ENCODE measurements at places on chromosomes 3 and 15.

DNA sequence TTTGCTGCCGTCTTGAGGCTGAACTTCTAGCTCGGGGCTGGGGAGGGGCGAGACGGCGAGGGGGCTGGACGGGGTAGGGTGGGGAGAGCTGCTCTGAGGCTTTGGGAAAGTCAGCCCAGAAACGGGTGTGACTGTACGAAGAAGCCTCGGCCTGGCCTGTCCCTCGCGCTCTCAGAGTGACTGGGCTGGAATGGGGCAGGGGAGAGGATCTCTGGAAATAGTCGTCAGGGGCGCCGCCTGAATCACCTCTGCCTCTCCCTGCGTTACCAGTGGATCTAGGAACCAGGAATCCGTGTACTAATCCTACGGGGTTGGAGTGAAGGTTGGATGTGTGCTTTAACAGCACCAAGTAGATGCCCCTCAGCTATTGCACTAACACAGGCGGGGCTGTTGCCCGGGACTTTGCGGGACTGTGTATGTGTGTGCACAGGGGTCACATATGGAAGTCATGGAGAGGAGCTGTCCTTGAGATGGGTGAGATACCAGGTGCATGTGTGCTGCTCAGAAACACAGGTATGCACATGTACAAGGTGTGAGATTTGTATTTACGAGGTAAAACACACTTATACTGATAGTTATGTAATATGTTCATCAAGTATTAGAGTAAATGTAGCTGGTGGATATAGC lies 591 bp downstream of the FOXL2NB start:
- DNase-seq = no peak

DNA sequence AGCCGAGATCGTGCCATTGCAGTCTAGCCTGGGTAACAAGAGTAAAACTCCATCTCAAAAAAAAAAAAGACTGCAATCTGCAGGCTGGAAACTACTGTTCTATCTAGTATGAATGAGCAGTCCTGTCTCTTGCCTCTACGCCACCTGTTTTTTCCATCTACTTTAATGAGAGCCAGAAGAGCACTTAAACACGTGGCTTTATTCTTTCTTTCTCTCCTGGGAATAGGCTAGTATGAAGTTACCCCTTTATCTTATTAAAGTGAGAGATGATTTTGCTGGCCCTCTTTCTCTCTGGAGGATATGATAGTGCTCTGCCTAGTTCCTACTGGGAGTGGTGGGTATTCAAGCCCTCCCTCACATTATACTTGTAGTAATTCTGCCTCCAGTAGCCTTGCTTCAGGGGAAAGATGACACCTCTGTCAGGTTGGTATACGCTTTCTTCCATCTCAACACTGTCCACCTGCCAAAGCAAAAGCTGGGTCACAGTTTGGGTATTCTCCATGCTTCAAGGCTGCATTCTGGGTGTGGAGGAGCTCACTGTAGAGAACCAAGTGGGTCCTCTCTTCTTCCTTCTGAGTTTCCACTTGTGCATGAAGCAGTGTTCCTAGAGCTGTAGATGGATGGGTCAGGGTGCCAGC lies 17.8 kb downstream of the MAPKBP1 start:
- no peak for DNase-seq

DNA sequence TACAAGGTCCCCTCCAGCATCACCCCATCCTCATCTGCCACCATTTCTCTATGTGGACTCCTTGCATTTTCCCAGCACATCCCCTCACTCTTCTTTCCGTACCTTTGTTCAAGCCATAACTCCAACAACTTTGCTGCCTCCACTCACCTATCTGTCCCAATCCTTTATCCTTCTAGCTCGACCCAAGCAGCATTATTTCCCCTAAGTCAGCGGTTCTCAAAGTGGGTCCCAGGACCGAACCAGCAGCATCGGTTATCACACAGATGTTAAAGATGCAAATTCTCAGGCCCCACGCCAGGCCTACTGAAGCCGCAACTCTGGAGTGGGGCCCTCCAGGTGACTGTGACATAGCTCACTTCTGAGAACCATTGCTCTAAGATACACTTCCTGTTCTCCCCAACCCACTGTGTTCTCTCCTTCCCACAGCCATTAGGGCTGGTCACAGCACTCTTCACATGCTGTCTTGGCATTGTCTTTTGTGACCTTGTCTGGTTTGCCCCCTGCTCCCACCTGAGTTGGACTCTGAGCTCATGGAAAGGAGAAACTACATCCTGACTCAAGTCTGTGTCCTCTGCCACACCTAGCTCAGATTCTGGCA lies 56.2 kb downstream of the AAGAB start:
- no peak for DNase-seq

DNA sequence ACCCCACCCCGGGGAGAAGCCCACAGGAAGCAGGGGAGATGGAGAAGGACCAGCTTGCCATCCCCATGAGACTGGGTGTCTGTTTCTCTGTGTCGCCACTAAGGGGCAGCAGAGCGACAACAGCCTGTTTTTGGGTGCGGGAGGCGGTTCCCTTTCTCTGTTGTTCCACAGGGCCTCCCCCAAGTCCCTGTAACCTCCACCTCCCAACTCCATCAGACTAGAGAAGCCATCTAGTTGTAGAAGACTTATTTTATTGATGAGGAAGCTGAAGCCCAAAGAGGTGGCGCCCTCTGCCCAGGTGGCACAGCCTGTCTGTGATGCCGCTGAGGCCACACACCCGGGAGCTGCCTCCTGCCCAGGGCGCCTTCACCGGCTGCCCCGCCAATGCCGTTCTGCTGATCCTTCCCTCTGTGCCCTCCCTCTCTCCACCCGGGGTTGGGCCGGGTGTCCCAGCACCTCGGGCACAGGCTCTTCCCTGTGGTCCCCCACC lies 3.9 kb upstream of the CCDC9B start:
- DNase-seq = peak; percentile 63

DNA sequence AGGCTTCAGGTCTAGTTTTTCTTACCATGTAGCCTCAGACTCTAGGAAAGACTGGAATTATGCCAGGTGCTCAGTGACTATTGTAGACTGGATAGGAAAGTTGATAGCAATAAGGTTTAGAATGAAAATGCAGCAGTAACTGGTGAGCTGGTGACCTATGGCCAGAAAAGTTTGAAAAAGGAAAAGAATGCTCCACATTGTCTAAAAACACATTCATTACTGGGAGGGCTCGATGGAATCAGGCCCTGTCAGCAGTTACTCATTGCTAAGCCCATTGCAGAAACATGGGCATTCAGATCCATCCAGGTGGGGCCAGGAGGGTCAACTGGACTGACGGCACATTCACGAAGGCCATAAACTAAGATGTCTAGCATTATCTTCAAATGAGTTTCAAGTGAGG lies 8.7 kb upstream of the MBNL1 start:
- no peak for DNase-seq

Data from T-helper 1 cell (primary cell).